ENCODE measurements at places on chromosomes 2 and 18.

GRCh38 chr2:234292205-234292961 is 204.5 kb downstream of the ARL4C start:
- DNase-seq = no peak

GRCh38 chr18:6373187-6373586 is 41.5 kb downstream of the L3MBTL4 start:
- no peak for DNase-seq

GRCh38 chr18:7894592-7894991 is 327.5 kb downstream of the PTPRM start:
- no peak for DNase-seq

- DNase-seq = peak; percentile 19
Observed at GRCh38 chr2:18435426-18436037, 124.9 kb downstream of the RDH14 start.

GRCh38 chr18:55907453-55908175 is 319.6 kb upstream of the TCF4 start:
- DNase-seq = no peak

GRCh38 chr2:224248944-224249371 is 152.9 kb downstream of the FAM124B start:
- no peak for DNase-seq

- no peak for DNase-seq
Observed at GRCh38 chr2:10256515-10257031, 46.1 kb upstream of the HPCAL1 start.

DNA sequence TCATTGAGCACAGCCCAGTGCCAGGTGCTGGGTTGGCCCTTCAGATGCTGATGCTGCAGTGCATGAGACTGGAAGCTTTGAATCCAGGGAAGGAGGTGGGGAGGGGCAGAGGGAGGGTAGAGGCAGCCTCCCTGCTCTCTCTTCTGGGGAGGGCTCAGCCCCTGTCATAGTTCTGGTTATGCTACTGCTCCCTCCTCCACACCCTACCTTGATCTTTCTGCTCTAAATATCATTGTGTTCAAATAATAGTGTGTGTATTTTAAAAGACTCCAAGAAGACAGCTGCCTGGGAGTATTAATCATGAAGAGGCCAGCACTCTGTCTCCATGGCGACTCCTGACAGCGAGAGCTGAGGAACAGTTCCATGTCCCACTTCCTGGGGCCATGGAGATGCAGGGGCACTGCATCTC is 3.8 kb upstream of the EGR4 start:
- no peak for DNase-seq

DNA sequence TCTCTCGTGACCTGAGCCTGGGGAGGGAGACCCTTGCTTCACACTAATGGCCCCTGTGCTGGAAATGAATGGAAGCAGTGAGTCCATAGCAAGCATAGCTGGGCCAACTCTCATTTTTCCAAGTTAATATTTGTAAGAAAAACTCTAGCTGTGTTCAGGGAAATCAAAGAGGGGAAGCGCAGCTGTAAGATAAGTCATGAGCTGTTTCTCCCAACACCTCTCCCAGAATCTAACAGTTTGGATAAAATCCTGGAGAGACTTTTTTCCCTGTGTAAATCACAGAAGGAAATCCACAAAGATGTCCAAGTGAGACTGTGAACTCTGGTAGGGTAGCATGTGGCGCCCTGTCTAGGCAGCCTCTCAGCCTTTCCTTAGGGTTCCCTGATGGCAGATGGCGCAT is 27.2 kb downstream of the EDAR start:
- no peak for DNase-seq

GRCh38 chr2:86703704-86704361 is 16.3 kb upstream of the RMND5A start:
- peak; percentile 14 for DNase-seq

DNA sequence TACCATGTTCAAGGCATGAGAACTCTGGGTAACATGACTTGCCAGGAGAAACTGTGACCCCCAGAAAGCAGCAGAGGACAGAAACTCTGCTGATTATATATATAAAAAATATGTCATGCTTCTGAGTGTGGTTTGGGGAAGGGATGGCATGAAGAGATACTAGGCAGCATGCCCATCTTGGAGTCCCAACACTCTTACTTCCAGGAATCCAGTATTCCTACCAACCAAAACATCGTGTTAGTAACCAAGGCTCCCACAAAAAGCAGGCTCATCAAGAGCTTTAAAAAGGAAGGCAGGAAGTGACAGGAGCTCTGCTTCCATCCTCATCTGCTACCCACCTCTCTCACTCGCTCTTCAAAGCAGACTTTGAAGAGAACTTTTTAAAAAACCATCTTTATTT is 31.6 kb upstream of the TWIST2 start:
- no peak for DNase-seq

GRCh38 chr2:232689152-232689910 is 7.8 kb upstream of the GIGYF2 start:
- DNase-seq = peak; percentile 85

- no peak for DNase-seq
Observed at GRCh38 chr2:197327472-197328098, 17.0 kb upstream of the ANKRD44 start.

- DNase-seq = peak; percentile 2
Observed at GRCh38 chr2:102615620-102616436, 3.5 kb upstream of the SLC9A2 start.

DNA sequence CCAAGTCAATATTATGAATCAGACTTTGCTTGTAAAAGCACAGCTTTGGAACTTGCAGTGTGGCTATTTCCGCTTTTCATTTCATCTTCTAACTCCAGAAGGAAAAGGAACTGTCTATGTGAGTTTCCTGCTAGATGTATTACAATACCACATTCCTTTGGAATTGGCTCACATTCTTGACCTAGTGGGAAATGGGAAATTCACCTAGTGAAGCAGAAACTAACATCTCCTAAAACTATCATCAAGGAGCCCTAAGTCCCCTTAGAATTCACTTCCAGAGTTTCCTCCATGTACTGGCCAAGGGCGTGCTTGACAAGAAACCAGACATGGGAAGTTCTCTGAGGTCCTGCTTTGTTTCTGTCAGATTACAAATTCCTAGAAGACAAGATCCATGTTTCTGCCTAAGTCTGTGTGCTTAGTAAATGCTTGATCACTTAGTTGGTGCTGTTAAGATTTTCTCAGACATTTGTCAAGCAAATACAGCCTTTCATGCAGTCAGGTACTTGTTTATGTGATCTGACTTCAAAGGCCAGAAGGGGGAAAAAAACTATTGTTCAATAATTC is 275.7 kb upstream of the FN1 start:
- no peak for DNase-seq

- no peak for DNase-seq
Observed at GRCh38 chr2:69007603-69008002, 5.4 kb upstream of the ANTXR1 start.

GRCh38 chr2:38068234-38068633 is 7.7 kb downstream of the CYP1B1 start:
- DNase-seq = no peak

DNA sequence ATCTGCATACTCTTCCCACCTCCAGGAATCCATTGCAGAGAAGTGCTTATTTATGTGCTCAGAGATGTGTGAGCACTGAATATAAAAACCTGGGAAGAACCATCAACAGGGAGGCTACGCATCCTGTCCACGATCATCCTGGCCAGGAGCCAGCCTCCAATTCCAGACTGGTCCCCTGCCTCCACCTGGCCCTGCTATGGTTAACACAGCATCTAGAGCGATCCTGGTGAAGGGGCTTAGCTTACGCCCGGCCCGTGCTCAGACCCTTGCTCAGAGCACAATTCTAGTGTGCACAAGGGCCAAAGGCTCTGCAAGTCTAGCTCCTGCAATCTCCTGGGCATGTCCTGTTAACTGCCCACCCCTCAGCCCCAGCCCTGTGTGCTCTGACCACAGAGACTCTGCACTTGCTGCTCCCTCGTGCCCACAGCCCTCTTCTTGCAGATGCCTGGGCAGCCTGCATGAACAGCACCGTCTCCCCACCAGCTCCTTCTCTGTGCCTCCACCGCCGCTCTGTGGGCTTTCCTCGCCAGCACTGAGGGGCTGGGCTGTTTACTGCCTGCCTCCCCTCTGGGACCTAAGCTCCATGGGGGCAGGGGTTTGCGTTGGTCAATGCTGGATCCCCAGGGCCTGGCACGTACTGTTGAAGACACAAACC is 6.5 kb downstream of the PER2 start:
- DNase-seq = no peak

GRCh38 chr18:53148123-53148522 is 808.1 kb downstream of the DCC start:
- peak; percentile 91 for DNase-seq

GRCh38 chr2:55827855-55828254 is 95.7 kb downstream of the EFEMP1 start:
- no peak for DNase-seq

GRCh38 chr2:190119257-190119656 is 56.7 kb upstream of the MSTN start:
- DNase-seq = no peak

DNA sequence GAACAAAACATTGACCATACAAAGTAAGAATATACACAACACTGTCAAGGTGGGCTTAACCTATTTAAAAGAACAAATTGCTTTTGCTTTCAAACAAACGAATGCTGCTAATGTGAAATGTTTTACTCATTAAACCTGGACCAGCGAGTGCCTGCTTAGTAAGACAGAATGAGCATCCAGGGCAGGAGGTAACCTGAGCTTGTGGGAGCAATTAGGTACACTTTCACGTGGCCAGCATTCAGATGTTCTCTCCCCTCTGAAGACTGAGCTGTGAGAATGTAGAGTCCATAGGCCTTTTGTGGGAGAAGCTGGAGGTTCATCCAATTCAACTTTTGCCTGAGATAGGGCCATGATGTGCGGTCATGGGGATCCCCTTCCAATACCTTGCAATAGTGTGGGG is 266.5 kb downstream of the TSN start:
- no peak for DNase-seq

DNA sequence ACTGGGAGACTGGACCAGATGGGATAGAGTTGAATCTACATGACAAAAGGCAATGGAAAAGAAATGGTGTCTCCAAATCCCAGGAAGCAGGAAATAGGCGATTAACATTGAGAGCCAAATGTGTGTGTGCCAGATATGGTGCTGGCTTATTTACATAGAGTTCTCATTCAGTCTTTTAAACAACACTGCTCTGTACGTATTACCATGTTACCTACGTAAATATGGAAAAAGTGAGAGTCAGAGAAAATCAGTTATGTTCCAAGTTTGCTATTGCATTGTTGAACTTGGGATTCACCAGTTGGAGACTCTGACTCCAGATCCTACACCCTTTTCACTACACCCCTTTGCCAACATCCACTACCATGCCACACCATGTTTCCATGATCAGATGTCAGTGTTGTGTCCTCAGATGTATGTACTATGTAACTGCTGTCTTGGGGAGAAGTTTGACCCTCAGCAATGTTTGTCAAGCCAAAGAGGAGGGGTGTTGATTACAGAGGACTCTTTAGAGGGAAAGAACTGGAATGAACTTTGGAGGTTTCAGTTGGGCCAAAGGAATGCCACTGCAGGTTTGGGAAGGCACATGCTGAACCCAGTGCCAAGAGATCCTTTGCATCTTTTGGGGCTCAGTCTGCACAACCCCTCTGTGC is 19.6 kb upstream of the GREB1 start:
- no peak for DNase-seq

GRCh38 chr2:136012315-136012714 is 26.9 kb upstream of the DARS1 start:
- DNase-seq = no peak

DNA sequence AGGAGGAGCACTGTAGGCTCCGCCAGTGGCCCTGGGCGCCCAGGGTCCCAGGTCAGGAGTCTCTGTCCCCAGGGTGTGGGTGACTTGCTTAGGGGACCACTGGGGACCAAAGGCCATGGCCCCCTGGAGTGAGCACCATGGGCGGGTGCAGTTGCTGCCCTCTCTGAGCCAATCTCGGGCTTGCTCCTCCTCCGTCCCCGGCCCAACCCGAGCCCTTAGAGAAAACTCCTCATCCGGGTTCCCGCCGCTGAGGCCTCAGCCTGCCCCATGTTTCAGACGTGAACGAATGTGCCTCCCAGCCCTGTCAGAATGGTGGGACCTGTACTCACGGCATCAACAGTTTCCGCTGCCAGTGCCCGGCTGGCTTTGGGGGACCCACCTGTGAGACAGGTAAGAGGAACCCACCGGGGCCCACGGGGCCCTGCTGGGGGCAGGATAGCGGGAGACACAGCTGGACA is 38.6 kb downstream of the SNED1 start:
- no peak for DNase-seq

GRCh38 chr2:226011716-226012450 is 612.4 kb downstream of the NYAP2 start:
- DNase-seq = no peak

GRCh38 chr18:1995041-1995612 is 576.2 kb downstream of the METTL4 start:
- no peak for DNase-seq

DNA sequence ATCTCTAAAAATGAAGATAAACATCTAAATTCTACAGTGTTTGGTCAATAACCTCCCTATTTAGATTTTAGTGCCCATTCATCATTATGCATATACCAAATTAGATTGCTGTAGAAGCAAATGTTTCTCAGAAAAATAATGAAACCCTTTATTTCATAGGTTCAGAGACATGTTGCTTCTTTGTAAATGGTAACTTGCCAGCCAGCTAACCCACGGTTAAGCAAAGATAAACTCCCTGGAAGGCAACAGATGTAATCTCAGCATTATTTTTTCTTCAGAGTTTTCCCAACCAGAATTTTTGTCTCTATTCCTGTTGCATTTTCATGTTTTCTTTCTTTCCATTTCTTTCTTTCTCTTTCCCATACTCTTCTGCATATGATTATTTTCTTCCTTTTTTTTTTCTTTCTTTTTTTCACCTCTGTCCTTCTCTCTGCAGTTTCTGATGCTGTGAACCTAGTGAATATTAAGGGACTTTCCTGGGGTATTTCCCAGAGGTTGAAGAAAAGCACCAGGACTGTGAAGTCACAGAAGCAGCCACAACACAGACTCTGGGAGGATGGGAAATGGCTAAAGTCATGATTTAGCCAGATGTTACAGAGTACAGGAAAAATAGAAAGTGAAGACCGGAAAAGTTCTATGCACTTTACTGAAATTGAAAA is 50.0 kb upstream of the DSG1 start:
- DNase-seq = no peak

DNA sequence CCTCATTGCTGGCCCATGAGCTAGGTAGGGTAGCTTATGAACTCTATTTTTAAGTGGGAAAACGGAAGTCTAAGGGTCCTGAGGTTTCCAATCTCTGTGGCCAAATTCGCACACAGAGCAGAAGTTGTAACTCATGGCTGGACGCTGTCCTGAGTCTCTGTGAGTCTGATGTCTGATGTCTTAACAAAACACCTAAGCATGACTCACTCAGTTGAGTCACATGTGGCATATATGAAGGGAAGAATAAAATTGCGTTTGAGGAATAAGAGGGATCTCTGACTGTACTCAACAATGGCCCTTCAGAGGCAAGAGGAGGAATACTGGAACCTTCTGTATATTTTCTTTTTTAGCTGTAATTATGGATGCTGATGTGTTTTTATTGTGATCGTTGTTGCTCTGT is 569.7 kb downstream of the RIT2 start:
- DNase-seq = no peak
